ENCODE measurements at places on chromosomes 1 and 21.

GRCh38 chr1:62309906-62310305 is 9.3 kb downstream of the KANK4 start:
- no peak for DNase-seq

DNA sequence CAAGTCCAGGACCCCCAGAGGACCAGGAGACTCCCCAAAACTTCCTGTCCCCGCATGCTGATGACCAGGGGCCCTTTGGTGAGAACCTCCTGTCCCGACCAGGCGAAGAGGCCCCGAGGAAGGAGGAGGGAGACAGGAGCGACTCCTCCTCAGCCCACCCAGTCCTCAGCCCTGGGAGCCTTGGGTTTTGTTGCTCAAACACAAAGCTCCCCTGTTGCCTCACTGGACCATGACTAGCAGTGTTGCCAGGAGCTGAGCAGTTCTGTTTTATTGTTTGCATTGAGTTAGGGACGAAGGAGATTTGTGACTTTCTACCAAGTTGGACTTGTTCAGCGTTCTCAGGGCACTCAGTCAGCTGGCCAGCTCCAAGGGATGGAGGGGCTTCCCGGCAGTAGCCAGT is 10.0 kb downstream of the UMODL1 start:
- no peak for DNase-seq

- DNase-seq = no peak
Observed at GRCh38 chr1:53696571-53696970, 42.4 kb downstream of the GLIS1 start.

- DNase-seq = no peak
Observed at GRCh38 chr1:78101514-78101913, 55.7 kb downstream of the GIPC2 start.

DNA sequence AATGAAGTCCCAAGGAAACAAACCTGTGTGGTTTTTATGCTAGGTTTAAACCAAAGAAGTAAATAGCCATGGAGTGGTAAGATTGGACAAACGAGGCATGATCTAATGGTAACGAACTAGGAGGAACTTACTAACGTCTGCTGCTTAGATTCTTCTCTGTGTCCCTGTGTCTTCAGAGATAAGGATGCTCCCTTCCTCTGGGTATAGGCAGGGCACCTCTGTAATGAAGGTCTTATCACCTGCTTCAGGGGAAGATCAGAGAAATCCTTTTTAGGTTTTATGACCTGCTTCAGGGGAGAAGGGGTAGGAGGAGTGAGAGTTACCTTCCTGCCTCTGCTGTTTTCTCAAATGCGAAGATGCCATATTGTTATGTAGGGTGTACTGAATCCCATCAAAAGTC is 214.9 kb upstream of the L1TD1 start:
- DNase-seq = no peak

- no peak for DNase-seq
Observed at GRCh38 chr21:46385846-46386733, 62.1 kb downstream of the PCNT start.

- DNase-seq = no peak
Observed at GRCh38 chr1:153362187-153362775, 4.6 kb downstream of the S100A9 start.

DNA sequence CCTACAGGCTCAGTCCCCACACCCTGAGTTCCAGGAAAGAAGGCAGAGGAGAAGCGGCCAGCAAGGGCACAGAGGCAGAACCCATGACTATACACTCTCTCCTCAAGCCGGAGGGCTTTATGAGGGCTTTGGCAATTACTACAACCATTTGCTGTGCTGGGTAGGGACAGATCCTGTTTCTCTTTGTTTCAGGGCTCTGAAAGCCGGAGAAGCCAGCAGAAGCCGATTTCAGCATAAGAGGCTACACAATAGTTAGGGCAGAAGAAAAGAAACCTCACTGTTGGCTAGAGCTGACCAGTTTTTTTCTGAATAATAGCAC is 13.9 kb downstream of the GPR3 start:
- DNase-seq = no peak

DNA sequence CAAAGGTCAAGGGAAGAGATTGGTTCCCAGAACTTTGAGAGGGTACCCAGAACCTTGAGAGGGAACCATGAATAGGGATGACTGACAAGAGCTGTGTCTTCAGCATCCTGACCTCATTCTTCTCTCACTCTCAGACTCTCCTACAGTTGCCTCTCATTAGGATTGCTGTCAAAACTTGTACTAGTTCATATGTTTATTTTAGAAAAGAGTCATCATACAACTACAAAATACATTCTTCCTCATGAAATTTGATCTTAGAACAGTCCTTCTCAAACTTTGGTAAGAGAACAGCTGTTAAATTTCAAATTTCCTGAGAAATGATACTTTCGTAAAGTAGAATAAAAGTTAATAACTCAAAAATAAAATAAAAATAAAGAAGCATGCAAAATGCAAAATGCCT is 161.4 kb upstream of the ZRANB2 start:
- DNase-seq = no peak

GRCh38 chr1:73813236-73813635 is 384.7 kb downstream of the LRRIQ3 start:
- no peak for DNase-seq

DNA sequence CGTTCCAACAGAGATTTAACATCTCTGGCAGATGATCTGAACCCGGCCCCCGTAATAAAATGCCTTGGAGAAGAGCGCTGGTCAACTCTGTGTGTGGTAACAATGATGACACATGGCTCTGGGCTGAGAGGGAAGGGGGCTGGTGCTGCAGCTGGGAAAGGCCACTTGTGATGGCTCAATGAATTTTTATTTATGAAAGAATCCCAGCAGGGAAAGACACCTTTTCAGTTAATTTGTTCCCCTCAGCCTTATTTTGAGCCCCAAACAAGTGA is 59.4 kb downstream of the SYT6 start:
- no peak for DNase-seq

DNA sequence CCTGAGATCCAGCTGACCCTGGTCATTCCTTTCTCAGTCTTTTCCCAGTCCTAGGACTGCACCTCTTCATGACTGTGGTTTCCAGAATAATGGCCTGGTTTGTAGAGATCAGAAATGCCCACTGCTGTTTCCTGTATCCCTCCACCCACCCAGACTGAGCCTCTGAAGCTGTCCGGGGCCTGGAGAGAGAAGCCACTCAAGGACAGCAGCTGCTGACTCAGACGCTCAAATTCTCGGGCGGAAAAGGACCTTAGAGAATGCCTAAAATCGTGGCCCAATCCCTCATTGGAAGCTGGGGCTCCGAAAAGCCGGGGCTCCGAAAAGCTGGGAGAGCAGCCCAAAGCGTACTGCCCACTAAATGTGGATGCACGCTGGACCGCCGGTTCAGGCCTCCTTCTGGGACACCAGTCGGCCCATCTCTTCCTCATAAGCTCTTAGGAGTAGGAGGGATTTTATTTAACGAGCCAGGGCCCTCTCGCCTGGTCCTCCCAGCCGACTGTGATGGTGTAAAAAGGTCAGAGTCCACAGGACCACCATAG is 7.8 kb upstream of the GPR61 start:
- no peak for DNase-seq
